ENCODE measurements at places on chromosomes 4 and X. TPM values are rescaled to one million over a fixed set of nuclear protein-coding genes. Genes with fewer than 3 reads are reported as not detected.

DNA sequence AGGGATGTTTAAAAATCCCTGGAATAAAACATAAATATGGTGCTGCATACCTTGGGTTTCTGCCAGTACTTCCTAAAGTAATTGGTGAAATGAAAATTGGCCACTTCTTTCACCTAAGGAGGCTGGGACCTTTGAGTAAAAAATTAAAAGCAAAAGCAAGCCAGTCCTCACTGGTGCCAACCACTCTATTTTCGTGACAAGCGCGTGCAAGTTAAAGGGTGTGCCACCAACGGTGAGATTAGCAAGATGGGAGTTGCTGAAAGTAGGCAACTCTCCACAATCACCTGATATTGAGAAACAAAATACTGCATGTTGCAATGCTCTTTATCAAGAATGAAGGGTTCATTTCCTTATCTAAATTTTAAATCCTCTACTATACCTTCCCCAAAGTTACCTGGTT is 19.7 kb upstream of the RTL9 start:
- no peak for DNase-seq

DNA sequence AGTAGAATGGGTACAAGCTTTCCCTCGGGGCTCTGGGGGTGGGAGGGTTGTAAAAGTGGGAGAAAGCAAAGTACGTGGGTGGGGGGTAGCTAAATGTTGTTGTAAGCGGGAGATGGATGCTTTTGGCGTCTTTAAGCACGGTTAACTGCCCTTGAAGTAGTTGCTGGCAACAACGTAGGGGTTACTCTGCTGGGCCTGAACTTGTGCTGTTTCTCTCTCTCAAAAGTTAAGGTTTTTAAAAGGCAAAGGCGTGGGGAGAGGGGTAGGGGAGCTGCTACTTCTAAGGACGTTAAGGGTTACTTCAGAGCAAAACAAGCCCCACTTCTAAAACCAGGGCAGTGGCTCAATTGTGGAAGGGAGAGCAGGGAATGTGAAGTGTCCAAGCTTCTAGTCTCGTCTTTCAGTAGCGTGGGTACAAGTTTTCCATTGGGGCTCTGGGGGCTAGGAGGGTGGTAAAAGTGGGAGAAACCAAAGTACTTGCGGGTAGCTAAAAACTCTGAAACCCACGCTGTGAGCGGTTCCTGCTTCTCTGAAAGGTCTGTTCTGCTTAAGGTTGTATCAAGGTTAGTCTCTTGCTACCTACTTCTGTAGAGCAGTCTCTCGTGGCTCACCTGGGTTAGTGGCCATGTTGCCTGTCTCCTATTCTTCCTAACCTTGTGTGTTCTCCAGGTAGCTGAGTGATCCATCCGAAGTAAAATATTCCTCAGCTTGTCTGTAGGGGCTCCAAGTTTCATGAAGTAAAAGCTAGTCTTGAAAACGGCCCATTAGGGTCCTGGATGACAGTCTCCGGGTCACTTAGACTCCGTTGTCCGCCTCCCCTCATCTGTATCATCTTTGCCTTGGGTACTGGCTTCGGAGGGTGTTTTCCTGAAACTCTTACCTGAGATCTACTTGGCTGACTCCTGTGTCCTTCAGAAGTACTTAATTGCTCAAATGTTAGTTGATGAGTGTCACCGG is 1.7 kb upstream of the WDR1 start:
- no peak for DNase-seq

GRCh38 chr4:118931786-118932185 is 43.1 kb downstream of the SYNPO2 start:
- DNase-seq: no peak

DNA sequence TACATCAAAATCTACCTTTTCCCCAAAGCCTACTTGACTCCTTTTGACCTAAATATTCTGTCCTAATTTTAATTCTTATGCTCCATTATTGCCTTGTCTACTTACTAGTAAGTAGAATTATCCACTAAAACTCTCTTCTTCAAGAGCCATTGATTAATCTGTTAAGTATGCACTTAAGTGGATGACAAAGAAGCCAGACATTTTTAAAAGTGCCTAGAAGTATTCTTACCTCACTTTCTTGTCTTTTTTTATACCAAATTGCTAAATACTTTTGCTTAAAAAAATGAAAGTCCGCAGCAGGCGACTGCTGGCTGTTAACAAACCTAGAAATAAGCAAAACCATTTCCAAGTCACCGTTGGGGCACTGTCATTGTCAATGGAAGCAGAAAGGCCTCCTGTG is 20.1 kb upstream of the FRMPD4 start:
- DNase-seq: no peak

Gene MEPE
- not detected for total RNA-seq

Gene NLRP2B
- not detected for total RNA-seq

- no peak for DNase-seq
Observed at GRCh38 chr4:104870495-104871233, 276.0 kb upstream of the TET2 start.

DNA sequence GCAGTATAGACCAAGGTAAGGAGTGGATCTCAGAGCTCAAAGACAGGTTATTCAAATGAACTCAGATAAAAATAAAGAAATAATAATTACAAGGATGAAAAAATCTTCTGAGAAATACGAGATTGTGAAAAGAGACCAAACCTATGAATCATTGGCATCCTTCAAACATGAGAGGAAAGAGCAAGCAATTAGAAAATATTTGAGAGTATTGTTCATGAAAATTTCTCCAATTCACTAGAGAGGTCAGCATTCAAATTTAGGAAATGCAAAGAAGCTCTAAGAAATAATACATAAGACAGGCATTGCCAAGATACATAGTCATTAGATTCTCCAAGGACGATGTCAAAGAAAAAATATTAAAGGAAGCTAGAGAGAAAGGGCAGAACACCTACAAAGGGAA is 93.5 kb upstream of the GALNTL6 start:
- DNase-seq: no peak

Gene USP26
- not detected for total RNA-seq

GRCh38 chr4:144583658-144584057 is 62.3 kb upstream of the HHIP start:
- no peak for DNase-seq

Gene GAGE13
- total RNA-seq: not detected

GRCh38 chr4:59759082-59759825 is 1440.9 kb upstream of the ADGRL3 start:
- DNase-seq: no peak

Gene SYP
- total RNA-seq: 0.70 TPM

GRCh38 chr4:137956256-137956655 is 285.9 kb downstream of the SLC7A11 start:
- DNase-seq: no peak

GRCh38 chr4:2418650-2419571 is at the start of gene CFAP99:
TSS of gene CFAP99 (plus strand) at chr4:2418955.
- peak; percentile 97 for DNase-seq

DNA sequence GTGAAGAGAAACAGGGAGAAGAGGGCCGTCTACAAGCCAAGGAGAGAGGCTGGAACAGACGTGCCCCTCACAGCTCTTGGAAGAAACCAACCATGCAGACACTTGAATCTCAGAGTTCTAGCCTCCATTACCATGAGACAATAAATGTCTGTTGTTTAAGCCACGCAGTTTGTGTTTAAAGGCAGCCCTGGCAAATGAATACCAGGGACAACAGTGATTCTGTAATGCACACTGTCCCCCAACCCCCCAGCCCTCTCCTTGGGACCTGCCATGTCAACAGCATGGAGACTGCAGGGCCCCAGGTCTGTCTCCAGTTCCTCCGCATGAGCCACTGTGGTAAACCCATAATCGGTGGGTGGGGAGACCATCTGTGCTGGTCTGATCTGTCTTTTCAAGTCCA is 348.0 kb upstream of the KLF3 start:
- DNase-seq: no peak

Gene FAM133A
- not detected for total RNA-seq

Gene RTL5
- total RNA-seq: 0.98 TPM

GRCh38 chr4:33078145-33078544 is 2358.0 kb downstream of the PCDH7 start:
- DNase-seq: no peak

Gene SRPX2
- total RNA-seq: not detected

Gene RBMXL3
- total RNA-seq: not detected

DNA sequence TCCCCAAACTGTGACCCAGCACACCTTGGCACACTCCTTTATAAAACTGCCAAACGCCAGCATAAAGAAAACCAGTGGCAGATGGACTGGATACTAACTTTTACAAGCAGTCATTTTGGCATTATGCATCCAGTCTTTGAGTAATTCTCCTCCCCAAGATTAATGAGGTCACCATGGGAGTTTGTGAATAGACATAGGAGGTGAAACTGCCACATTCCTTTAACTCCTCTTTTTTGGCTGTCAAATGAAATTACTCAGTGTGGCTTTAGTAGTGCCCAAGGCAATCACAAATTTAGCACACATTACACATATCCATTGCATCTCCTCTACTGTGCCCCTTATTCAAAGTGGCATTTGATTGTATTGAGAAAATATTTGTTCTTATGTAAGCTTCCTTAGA is 315.3 kb upstream of the FGF13 start:
- DNase-seq: no peak

Gene CYTL1
- not detected for total RNA-seq

GRCh38 chr4:48017108-48017571 is 568 bp downstream of the NIPAL1 start:
- peak; percentile 12 for DNase-seq

DNA sequence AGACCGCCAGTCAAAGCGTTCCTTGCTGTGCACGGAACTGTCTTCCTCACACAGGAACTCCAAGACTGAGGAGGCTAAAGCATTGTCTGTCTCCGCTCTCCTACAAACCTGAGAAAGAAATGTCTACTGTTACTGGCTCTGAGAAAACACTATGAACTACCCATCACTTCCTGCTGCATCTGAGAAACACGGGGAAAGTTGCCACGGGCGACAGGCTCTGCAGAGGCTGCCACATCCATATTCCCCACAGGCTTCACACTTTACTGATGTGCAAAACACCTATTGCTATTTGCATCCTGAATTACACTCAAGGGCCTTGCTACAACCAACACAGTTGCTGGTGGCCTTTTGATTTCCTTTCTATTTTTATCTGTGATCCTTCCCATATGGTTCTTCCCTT is 59.0 kb downstream of the AFAP1 start:
- no peak for DNase-seq

Gene CD99L2
- total RNA-seq: 11.1 TPM

DNA sequence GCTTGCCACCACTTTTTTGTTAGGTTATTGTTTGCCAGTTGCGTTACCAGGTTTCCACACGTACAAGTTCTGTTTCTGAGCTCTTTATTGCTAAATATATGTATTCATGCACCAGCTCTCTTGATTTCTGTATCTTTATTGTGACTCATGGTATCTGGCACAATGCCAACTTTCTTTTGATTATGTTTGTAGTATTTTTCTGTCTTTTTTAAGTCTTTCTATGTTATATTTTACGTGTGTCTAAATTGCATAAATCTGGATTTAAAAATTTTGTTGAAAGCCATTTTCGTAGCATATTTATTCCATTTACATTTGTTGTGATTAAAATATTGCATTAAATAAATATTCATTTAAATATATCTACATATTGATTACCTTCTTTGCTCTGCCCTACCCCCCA is 73.8 kb downstream of the KDM6A start:
- no peak for DNase-seq

- peak; percentile 12 for DNase-seq
Observed at GRCh38 chrX:118807151-118808017, 16.2 kb upstream of the ZCCHC12 start.

DNA sequence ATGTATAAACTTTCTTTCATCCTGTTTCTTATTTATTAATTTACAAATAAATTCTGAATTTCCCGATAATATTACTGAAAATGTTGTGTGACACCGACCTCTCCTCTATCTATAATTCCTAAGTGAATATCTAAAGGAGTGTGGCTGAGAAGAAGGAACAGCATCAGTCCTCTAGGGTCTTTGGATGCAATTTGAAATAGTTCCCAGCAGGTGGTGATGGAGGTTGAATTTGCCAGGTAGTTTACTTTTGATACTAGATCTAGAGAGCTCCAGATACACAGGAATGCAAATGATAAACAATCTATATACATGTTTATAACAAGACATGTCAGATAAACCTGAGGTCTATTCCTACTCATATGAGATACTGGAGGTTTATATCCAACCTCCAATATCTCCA is 305.4 kb downstream of the PCDH18 start:
- DNase-seq: no peak

- DNase-seq: peak; percentile 49
Observed at GRCh38 chr4:153152501-153153338, 51.5 kb upstream of the TRIM2 start.

- no peak for DNase-seq
Observed at GRCh38 chrX:22128961-22129360, 96.8 kb downstream of the PHEX start.

Gene AADAT
- not detected for total RNA-seq

DNA sequence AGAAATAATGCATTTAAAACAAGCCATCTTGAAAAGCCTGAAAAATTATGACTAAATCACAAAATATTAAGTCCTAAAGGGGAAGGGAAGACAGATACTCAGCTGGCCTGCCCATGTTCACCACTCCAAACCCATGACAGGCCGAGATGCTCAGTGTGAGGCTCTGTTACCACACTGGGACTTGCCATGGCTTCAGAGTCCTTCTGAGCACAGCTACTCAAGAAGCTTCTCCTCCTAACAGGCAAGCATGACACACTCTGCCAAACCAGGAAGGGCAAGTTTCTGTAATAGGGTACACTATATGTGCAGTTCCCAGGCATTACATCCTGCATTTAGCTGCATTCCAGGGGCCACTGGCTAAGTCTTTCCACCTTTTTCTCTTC is 34.0 kb upstream of the CYBB start:
- no peak for DNase-seq

- DNase-seq: no peak
Observed at GRCh38 chr4:182486881-182487280, 243.7 kb downstream of the TENM3 start.

Gene SPANXB1
- not detected for total RNA-seq

Gene SAGE1
- total RNA-seq: not detected

Gene ABCG2
- total RNA-seq: 1.1 TPM

Gene HELT
- not detected for total RNA-seq

- DNase-seq: no peak
Observed at GRCh38 chr4:87838890-87839591, 6.3 kb downstream of the MEPE start.

DNA sequence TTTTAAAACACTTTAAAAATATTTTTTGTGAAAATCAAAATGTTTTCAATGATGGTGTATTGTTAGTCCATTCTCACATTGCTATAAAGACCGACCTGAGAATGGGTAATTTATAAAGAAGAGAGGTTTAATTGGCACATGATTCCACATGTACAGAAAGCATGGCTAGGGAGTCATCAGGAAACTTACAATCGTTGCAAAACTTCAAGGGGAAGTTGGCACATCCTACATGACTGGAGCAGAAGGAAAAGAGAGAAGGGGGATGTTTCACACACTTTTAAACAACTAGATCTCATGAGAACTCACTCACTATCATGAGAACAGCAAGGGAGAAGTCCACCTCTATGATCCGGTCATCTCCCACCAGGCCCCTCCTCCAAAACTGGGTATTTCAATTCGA is 110.7 kb downstream of the TMEM47 start:
- DNase-seq: no peak

- no peak for DNase-seq
Observed at GRCh38 chr4:150354214-150354796, 227.6 kb upstream of the MAB21L2 start.

Gene KIT
- total RNA-seq: 2.6 TPM

- no peak for DNase-seq
Observed at GRCh38 chrX:11347300-11347699, 54.1 kb downstream of the AMELX start.

Measured in T-cell (primary cell).